ENCODE measurements at places on chromosomes 2 and 18.

DNA sequence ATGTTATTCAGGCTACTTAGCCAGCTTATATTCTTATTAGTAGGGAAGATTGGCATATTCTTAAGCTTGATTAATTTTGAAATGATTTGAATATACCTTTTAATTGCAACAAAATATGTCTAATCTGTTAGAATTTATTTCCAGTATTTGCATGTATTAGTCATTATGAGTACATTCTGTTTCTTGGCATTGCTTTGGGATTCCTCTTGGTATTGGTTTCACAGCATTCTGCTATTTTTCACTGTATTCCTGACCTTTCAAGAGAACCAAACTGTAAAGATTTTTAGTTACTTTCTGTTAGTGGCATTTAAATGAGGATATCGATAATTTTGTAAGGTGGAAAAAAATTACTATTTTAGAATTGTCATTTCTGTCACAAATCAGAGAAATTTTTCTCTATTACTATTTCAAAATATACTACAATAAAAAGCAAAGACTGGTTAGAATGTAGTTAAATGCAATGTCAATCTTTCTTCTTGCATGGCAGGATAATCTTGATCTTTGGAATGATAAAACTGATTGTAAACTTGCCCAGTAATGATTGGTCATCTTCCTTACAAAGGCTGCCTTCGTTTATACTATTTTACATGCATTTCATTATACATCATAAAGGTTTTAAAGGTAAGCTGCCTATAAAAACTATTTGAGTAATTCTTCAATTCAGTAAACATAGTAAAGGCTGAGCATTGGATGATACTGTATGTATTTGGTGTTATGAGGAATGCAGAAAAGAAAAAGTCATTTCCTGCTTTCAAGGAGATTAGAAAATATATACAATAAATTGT lies 86.1 kb downstream of the SLC4A10 start:
- no peak for DNase-seq

GRCh38 chr18:79610461-79611039 lies 69.1 kb upstream of the CTDP1 start:
- DNase-seq = no peak

DNA sequence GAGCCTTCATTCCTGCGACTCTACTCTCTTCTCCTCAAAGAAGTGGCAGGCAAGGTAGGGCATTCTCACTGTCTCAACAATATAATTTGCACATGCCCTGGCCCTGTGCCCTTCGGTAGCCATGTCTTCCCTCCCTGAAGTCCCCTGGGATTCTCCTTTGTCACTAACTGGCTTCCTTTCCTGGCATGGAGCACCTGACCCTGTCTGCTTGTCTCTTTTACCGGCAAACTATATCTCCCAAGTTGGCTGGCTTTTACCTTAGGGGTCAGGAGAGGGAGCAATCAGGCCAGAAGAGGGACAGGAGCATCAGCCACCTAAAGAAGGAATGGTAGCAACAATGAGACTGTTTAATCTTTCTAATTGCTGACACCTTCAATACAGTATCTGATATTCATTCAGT lies 51.9 kb upstream of the RMDN2 start:
- DNase-seq = no peak

- no peak for DNase-seq
Measured at GRCh38 chr2:237343993-237344392, 70.0 kb downstream of the COL6A3 start.
